ENCODE measurements at places on chromosomes 3 and 15.

GRCh38 chr3:127164615-127165014 lies 28.3 kb upstream of the PRR23E start:
- DNase-seq: no peak

DNA sequence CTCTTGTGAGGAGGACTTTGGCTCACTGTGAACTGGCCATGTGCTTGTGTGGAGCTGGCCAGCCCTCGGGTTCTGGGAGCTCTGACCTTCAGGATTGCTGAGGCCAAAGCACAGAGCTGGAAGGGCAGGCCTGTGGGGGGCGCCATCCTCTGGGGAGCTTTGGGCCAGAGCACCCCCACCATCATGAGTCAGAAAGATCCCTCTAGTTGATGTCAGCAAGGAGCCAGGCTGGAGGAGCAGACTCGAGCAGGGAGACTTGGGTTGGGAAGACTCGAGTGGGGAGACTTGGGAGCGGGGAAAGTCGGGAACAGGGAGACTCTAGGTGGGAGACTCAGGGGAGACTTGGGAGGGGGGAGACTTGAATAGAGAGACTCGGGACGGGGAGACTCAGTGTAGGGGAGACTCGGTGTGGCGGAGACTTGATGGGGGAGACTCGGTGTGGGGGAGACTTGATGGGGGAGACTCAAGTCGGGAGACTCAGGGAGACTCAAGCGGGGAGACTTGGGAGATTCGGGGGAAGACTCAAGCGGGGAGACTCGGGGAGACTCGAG lies 37.7 kb upstream of the PLXNA1 start:
- no peak for DNase-seq

GRCh38 chr3:170636400-170636973 lies 50.6 kb upstream of the SLC7A14 start:
- DNase-seq: no peak

GRCh38 chr15:62894322-62895085 lies 148.0 kb upstream of the TPM1 start:
- no peak for DNase-seq

DNA sequence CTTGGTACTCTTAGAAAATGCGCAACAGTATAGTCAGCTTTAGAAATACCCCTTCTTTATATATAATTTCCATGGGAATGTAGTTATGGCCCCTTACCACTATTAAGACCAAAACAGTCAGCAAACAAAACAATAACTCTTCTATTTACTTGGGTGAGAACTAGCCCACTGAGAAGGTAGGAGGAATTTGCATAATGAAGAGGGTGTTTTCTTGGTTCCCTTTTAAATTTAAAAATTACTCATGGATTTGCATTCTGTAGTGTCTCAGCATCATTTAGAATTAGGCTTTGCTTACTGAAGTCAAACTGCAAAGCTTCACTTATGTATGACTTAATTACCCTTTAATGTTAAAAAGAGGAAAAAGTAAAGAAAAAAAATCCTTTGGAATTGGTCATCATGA lies 350.8 kb downstream of the PTPRG start:
- DNase-seq: no peak

DNA sequence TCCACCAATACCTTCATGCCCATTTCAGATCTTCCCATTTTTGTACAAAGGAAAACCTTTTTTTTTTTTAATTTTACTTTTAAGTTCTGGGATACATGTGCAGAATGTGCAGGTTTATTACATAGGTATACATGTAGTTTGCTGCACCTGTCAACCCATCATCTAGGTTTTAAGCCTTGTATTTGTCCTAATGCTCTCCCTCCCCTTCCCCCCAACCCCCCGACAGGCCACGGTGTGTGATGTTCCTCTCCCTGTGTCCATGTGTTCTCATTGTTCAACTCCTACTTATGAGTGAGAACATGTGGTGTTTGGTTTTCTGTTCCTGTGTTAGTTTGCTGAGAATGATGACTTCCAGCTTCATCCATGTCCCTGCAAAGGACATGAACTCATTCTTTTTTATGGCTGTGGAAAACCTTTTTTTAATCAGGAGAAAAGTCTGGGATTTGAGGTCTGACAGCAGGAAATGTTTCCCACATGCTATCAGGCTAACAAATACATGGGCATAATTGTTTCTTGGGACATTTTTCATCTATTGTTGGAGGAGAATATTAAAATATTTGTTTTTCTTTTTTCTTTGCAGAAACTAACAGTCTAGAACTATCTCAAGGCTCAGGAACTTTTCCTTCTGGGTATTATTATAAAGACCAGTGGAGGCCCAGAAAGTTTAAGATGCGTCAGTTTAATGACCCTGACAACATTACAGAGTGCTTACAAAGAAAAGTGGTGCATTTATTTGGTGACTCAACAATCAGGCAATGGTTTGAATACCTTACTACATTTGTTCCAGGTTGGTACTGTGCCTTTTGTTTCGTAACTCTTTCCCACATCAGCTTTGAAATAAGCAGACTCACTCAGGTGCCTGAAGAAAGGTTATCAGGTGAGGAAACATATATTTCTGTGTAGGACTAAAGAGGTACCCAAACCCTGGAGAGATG lies 32.8 kb upstream of the NFKBIZ start:
- DNase-seq: no peak

- DNase-seq: no peak
Observed at GRCh38 chr3:58034738-58035523, 26.7 kb downstream of the FLNB start.

DNA sequence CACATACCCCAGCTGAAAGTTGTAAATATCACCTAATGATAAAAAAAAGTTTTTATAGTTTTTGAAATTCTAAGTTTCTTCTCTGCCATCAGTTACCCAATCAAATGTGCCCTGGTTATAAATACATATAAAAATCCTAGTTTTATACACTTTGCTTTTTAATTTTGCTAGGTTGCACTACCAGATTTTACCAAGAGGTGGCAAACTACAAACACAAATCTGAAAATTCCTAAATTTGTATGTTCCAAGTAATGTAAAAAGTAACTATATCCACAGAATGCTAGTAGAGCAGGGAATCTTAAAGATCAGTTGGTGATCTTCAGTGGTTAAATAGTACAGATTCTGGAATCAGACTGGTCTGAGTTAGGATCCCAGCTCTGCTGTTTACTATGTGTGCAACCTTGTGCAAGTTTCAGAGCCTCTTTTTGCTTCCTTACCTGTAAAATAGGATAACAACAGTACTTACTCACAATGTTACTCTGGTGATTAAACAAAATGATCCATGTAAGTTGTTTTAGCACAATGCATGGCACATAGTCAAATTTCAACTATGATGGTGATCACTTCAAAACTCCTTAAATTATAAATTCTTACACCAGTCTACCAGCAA lies 11.0 kb downstream of the TRPM7 start:
- peak; percentile 2 for DNase-seq

GRCh38 chr3:38327335-38328009 lies 19.1 kb upstream of the XYLB start:
- DNase-seq: peak; percentile 46

- no peak for DNase-seq
Observed at GRCh38 chr3:62319570-62320243, 53.6 kb downstream of the FEZF2 start.

- peak; percentile 21 for DNase-seq
Observed at GRCh38 chr3:160210341-160210740, 14.9 kb upstream of the C3orf80 start.

DNA sequence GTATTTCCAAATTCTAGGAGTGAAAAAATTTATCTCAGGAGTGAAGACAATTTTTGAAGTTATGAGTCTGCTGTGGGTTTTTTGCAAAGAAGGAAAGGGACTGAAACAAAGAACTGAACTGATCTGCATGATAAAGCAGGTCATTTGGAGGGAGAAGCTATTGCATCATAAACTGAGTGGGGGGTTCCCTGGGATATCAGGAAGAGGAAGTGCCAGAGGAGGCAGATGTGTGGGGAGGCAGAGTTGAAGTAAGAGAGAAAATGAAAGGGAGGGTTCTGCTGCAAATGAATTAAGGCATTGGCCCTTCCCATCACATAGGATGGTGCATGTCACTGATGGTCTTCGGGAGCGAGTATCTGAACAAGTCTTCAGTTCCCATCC lies 379.2 kb downstream of the VPS13C start:
- DNase-seq: peak; percentile 66

DNA sequence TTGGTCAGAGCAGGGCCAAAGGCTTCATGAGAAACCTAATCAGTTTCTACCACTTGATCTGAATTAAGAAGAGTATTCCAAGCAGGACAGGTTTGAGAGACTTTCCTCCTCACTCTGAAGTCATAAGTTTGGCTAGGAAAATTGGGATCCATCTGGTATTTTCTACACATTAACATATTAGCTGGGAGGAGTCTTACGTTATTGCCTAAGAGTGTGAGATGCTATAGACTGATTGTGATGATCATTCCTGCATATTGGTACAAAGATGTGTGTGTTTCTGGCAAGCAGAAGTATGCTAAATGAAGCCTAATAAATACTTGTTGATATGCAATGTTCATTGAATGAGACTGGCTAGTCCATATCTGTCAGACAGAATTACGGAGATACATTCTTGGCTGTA lies 73.5 kb upstream of the RASGRP1 start:
- no peak for DNase-seq

DNA sequence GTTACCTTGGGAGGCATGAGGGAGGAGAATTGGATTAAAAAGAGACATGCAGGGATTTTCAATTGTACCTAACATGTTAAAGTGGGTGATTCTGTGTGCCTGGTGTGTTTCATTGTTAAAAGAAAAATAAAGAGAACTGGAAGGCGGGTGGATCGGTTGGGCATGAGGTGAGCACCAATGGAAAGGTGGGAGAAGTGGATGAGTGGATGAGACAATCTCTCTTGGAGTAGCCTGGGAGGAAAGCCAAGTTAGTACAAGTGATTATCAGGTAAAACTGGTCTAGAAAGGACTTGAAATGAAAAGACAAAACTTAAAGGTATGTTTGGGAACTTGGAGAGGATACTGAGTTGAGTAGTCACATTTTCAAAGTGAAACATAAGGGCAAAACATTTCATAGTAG lies 12.1 kb downstream of the VEPH1 start:
- no peak for DNase-seq

DNA sequence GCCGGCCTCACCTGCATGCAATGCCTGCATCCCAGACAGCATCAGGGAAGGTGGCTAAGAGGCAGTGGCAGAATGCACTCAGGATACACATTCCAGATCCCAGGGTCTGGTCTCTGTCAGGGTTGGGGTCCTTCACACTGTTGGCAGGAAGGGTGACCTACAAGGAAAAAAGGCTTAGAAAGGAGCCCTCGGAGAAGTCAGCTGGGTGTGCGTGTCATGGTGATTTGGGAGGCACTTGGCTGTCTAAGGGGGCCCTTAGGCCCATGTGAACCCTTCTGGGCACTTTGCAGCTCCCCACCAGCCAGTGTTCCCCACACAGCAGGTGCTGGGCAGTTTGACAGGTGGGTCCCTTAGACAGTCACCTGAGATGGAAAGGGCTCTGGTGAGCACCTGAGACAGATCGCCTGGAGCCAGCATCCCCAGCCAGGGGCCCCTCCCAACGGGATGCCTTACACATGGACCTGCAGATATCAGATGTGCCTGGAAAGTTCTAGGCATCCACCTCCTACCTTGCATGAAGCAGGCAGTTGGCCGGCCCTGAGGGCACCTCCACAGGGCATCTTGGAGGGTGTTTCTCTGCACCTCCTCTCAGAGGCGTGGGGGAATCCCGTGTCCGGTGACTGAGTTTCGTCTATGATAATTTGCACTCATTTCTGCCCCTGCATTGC lies 131.6 kb downstream of the LRRK1 start:
- DNase-seq: no peak

GRCh38 chr3:45681221-45681620 lies 8.0 kb upstream of the SACM1L start:
- DNase-seq: no peak

- no peak for DNase-seq
Observed at GRCh38 chr15:56234804-56235203, 8.9 kb downstream of the RFX7 start.

- DNase-seq: no peak
Observed at GRCh38 chr3:4999531-5000184, 20.4 kb downstream of the BHLHE40 start.

- DNase-seq: no peak
Observed at GRCh38 chr15:59168536-59168935, 38.1 kb upstream of the LDHAL6B start.

DNA sequence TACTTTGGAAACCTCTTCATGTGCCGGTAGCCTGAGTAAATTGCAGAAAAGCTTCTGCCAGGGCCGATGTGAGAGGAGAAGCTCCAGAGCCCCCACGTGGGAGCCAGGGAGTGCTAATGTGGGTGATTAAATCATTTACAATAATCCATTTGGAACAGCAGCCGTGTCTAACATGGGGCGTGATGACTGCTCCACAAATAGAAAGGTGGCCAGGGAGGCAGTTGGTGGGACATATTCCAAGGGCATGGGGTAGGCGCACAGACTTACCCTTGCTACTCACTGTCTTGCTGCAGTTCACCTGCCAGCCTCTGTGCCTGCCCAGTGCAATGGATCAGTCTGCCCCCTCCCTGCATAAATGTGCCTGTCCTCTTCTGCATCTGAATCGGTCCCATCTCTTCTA lies 39.3 kb upstream of the INSYN1 start:
- no peak for DNase-seq

- DNase-seq: no peak
Observed at GRCh38 chr15:58548308-58549012, 116.7 kb downstream of the LIPC start.

GRCh38 chr3:175149675-175150074 lies 290.5 kb downstream of the NAALADL2 start:
- no peak for DNase-seq

GRCh38 chr15:77818484-77819047 lies 185.9 kb upstream of the LINGO1 start:
- DNase-seq: no peak

DNA sequence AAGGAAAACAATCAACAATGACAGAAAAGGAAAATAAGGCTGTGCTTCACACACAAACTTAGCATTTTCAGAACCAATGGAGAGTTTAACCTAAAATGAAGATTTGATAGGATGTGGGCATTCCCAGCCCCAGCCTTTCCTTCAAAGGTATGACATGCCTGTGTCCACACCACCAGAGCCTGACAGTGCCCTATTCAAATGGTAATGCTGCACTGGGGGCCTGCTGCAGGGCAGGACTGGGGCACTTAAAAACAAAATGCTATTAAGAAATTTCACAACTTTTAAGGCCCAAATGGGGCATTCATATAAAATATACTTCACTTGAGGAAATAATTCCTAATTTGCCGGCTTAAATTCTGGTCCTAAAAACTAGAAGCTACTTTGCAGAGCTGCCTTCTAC lies 30.9 kb upstream of the TKT start:
- DNase-seq: no peak

DNA sequence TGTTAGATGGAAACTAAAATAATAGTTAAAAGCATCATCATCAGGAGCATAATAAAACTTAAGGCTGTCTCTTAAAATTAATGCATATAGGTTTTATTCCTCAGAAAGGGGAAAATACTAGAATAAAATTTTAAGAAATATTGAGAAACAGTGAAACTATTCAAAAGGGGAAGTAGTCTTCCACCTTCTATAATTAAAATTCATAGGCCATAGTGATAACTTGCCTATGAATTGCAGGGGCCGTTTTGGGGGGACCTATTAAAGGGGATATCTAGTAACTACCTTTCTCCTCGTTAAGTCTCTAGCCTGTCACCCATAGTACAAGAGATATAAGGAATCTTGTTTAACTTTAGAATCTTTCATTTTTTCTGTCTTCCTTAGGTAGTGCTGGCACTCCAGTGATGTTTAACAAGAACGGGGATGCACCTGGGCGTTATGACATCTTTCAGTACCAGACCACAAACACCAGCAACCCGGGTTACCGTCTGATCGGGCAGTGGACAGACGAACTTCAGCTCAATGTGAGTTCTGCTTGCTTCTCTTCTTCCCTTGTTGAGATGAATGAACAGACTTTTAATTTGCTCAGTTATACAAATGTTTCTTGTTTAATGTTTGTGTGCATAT lies 600.4 kb downstream of the GRM7 start:
- peak; percentile 8 for DNase-seq

GRCh38 chr3:179189759-179190158 lies 41.6 kb downstream of the PIK3CA start:
- no peak for DNase-seq
